Hepatic stellate cell (primary cell): ENCODE measurements at places on chromosomes 1 and 21.

GRCh38 chr1:56424744-56425493, 154.4 kb downstream of the PLPP3 start:
- no peak for DNase-seq

- DNase-seq, result peak; percentile 54
Measured at GRCh38 chr1:115642168-115643072, 650 bp downstream of the VANGL1 start.

DNA sequence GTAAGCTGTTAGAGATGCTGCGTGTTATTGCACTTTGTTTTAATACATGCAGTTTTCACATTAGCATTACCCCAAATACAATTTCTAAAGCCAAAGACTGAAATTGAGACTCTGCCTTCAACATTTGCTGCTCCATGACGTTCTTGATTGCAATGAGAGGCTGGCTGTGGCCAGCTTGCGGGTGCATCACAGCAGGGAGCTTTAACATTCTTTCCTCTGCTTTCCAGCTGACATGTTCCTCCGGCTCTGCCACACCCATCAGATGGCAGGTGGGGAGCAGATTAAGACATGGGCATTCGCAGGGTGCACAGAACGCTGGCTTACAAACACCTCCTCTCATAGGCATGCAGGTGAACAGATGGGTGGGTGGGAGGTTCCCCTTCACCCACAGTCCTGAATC, 314.1 kb downstream of the DISC1 start:
- DNase-seq, result no peak

GRCh38 chr1:208923946-208924720, 659.4 kb upstream of the CAMK1G start:
- no peak for DNase-seq

- DNase-seq, result no peak
Measured at GRCh38 chr1:92194511-92194910, 23.2 kb upstream of the C1orf146 start.

DNA sequence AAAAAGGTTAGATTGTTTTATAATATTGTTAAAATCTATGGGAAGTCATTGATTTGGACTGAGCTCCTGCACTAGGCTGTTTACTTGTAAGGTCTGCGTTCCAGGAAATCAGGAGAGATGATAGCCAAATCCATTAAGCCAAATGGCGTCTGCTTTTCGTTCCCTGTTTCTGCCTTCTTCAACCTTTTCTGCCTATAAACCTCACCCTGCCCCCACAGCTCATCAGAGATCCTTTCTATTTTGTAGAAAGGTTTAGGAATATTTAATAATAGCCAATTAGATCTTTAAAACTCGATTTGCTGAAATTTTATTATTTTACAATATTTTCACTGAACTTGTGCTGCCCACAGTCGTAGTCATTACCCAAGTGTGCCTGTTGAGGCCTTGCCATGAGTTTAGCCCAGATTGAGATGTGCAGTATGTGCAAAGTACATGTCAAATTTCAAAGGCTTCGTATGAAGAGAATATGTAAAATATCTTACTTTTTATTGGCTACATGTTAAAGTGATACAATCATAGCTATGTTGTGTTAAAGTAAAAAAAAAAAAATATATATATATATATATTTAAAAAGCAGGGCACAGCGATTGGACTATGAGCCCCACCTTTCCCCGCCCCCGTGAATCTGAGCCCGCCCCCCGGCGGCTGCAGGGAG, 444 bp upstream of the IARS2 start:
- DNase-seq, result no peak

GRCh38 chr1:63281753-63282152, 40.6 kb upstream of the FOXD3 start:
- DNase-seq, result no peak

DNA sequence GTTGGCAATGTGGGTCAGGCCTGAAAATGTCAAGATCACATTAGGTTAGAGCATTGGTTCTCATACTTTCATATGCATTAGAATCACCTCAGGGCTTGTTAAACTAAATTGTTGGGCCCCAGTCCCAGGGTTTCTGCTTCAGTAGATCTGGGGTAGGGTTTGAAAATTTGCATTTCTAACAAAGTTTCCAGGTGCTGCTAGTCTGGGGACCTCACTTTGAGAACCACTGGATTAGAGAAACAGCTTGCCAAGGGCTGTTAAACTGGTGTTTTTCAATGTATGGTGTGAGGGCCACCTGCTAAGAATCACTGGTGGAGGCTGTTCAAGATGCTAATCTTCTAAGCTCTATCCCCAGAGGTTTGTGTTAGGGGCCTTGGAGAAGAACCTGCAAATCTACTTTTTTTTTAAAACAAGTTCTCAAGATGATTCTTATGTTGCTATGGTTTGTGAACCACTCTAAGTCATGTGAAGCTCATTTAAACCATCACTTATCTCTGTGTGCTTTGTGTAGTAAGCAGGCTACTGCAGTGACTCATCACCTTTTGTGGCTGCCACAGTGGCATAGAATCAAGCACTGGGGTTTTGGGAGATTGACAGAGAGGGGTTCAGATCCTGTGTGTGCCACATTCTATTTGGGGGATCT, 152.2 kb downstream of the S1PR1 start:
- DNase-seq, result no peak

DNA sequence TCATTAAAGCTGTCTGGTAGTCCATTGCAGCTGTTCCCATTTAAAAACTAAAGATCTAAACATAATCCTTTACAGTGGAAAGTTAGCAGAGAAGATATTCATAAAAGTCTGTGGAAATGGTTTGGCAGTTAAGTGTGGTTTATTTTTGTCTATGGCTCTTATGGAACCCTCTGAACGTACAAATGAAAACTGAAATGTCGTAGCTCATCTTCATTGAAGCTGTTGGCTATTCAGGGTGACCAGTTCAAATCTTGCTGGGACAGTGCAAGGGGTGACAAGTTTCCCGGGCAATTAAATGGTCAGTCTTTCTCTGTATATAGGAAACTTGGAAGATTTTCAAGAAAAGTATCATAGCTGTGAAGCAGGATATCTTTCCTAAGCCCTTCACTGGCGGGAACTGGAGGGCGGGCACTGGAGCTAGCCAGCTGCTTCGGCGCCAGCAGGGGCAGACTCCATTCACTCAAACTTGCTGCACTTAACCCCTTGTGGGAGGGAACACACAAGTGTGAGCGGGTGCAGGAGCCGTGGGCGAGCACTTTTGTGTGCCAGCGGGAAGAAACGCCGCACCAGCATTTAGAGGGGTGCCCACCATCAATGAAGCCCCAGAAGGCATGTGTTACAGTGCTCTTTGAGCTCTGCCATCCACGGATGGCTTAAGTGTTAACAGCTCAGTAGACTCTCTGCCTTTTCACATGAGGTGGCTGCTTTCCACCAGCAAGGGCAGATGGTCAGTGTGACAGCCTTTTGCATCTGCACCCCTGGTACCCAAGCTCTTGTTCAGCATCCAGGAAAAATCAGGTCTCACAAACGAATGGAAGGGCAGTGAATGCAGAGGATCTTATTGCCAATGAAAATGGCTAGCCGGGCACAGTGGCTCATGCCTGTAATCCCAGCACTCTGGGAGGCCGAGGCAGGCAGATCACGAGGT, 232.1 kb upstream of the KAZN start:
- DNase-seq, result no peak

DNA sequence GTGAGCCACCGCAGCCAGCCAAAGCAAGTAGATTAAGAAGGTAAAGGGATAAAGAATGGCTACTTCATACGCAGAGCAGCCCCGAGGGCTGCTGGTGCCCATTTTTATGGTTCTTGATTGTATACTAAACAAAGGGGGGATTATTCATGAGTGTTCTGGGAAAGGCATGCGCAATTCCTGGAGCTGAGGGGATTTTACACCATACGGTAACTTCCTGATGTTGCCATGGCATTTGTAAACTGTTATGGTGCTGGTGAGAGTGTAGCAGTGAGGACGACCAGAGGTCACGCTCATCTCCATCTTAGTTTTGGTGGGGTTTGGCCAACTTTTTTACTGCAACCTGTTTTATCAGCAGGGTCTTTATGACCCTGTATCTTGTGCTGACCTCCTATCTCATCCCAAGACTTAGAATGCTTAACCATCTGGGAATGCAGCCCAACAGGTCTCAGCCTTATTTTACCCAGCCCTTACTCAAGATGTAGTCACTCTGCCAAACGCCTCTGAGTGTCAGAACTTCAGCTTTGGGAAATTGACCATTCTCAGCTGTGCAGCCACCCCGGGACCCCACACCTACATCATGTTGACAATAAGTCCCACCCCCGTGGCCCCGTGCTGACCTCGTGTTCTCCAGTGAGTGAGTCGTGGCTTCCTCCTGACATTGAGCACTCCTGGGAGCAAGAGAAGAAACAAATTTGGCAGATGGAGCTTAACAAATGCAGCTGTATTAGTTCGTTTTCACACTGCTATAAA, 149.4 kb upstream of the COL6A1 start:
- DNase-seq, result no peak

- DNase-seq, result no peak
Measured at GRCh38 chr1:72286401-72286800, 4.1 kb upstream of the NEGR1 start.

DNA sequence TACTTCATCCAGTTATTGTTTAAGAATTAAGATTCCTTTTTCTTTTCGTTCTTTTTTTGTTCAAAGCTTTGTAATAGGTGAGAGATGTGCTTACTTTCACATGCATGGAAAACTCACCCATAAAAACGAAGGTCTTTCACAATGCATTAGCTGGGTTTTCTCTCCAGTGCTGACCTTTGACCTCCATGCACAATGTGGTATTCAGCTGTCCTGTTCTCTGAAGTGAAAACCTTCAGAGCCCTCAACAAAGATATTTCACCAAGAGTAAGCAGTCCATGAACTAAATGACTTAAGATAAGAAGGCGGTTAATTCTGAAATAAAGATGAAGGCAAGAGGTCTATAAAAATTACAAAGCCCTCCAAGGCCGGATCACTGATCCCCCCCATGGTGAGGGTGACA, 77.1 kb upstream of the IPO9 start:
- DNase-seq, result no peak

- no peak for DNase-seq
Measured at GRCh38 chr1:242056988-242057744, 58.3 kb upstream of the MAP1LC3C start.

- DNase-seq, result no peak
Measured at GRCh38 chr1:160361814-160362167, 5.1 kb upstream of the NHLH1 start.

- no peak for DNase-seq
Measured at GRCh38 chr1:226572325-226572726, 23.8 kb downstream of the STUM start.

DNA sequence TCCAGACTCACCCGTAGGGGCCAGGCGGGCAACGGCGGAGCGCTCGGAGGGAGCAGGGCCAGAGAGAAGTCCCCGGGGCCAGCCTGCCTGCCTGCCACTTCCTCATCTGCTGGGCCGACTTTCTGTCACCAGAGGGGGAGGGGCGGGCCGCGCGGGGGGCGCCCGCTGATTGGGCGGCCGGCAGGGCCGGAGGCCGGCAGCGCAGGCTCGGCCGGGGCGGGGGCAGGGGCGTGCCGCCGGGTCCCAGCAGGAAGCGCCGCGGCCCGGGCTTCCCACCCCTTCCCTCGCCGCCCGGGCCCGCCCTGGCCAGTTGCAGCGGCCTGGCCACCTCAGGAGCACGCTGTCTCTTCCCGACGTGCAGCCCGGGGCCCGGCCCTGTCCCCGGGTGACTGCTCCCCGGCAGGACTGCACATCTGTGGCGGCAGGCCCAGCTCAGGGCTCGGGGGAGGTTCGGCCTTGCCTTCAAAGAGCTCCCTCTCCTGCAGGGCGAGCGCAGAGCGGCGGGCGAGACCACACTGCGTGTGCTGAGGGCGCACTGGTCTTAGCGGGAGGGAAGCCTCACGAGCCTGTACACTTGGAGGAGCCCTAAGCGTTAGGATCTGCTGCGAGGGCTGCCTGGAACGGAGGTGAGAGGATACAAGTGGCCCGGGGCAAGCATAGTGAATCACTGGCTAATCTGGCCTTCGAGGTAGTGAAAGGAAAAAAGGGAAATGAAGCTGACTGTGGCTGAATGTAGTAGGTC, at the start of gene ELOVL1:
ELOVL1 (minus strand) TSS at position 108 of the 742 bp plus-strand sequence. CDS start 2,402 bp downstream, outside the sequence.
- DNase-seq, result peak; percentile 95

- DNase-seq, result no peak
Measured at GRCh38 chr21:42671778-42672593, 18.6 kb downstream of the PDE9A start.

DNA sequence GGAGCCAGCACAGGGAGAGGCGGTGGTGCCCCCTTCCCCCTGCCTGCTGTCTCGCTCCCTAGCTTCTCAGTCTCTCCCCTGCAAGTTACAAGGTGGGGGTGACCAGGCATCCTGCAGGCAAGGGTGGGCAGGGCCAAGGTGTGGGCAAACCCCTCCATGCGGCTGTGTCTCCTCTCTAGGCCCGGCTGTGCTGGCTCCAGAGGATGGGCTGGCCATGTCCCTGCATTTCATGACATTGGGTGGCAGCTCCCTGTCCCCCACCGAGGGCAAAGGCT, 14.6 kb downstream of the NTRK1 start:
- no peak for DNase-seq

DNA sequence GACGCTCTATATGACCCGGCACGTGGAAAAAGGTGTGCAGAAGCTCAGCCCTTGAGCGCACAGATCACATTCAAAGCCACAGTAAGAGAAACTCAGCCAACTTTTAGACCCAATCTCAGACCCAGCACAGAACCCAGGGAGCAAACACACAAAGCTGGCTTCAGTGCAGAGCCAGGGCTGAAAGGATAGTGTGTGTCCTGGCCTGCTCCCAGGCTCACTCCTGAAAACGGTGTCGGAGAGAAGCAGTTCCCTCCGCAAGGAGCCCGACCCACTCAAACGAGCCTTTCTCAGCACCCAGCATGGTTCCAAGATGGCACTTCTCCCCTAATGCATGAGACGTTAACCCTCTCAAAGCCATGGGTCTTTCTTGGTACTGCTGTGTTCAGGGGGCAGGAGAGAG, 39.6 kb downstream of the CASZ1 start:
- DNase-seq, result no peak

DNA sequence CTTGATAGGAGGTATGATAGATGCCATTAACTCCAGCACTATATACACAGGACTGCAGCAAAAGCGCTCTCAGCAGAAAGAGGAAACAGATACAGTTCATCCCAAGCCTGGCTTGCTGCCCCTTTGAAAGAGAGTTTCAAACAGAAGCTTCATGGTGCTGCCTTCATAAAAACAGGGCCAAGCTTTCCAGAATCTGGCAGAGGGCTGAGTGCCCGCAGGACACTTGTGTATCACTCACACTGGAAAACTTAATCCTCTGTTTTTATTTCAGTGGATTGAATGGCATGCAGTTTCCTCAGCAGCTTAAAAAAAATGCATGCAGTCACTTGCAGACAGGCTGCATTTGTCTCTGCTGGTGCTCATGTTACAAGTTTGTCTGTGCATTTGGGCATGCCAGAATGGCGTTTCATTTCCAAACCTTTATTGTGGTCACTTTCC, 40.4 kb downstream of the KCNJ15 start:
- DNase-seq, result no peak

GRCh38 chr1:20165522-20165951, 20.4 kb upstream of the UBXN10 start:
- no peak for DNase-seq

- DNase-seq, result no peak
Measured at GRCh38 chr21:39315603-39316445, 2.4 kb upstream of the BRWD1 start.
